ENCODE measurements at places on chromosomes 6 and 20. TPM values are rescaled to one million over a fixed set of nuclear protein-coding genes. Genes with fewer than 3 reads are reported as not detected.

GRCh38 chr6:10397756-10398445 lies 17.0 kb downstream of the TFAP2A start:
- no peak overlapping the region for H3K4me3 ChIP-seq
- no peaks in the 10 kb centered on the region for H3K4me1 ChIP-seq
- no peaks in the 10 kb centered on the region for H3K36me3 ChIP-seq
- no peak for DNase-seq

GRCh38 chr20:31945319-31945718 lies 6.5 kb downstream of the PDRG1 start:
- no peak overlapping the region for H3K27ac ChIP-seq
- H3K27me3 ChIP-seq: no peaks in the 10 kb centered on the region
- H3K4me3 ChIP-seq: no peak overlapping the region
- H3K4me1 ChIP-seq: peaks cover 4% of the 10 kb centered on the region
- H3K36me3 ChIP-seq: no peaks in the 10 kb centered on the region

DNA sequence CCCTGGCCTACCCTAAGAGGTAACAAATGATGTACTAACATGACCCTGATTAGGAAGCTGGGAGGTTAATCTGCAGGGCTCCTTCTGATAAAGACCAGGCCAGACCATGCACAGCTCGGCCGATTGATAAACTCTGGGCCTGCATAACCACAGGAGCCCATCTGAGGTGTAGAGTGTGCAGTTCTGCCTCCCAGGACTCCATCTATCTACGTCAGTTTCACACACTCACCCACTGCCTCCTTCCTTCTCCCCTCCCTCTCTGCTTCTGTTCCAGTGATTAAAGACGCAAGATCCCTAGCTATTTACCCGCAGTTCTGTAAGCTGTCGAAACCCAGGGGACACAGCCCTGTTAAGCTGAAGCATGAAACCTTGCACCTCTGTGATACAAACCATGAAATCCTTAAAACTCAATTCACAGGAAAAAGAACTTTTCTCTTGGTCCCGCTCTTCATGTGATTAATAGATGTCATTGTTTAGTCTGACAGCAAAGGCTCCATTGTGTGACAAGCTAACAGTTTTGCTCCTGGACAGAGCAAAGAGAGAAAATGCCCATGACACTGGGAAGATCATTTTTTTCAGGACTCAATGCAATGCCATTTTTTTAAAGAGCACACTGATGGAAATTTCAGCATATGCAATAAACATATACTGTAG lies 470.6 kb downstream of the MAFB start:
- no peak overlapping the region for H3K4me3 ChIP-seq
- H3K4me1 ChIP-seq: no peaks in the 10 kb centered on the region
- no peaks in the 10 kb centered on the region for H3K27me3 ChIP-seq
- DNase-seq: no peak
- no peak overlapping the region for H3K27ac ChIP-seq
- H3K36me3 ChIP-seq: no peaks in the 10 kb centered on the region

DNA sequence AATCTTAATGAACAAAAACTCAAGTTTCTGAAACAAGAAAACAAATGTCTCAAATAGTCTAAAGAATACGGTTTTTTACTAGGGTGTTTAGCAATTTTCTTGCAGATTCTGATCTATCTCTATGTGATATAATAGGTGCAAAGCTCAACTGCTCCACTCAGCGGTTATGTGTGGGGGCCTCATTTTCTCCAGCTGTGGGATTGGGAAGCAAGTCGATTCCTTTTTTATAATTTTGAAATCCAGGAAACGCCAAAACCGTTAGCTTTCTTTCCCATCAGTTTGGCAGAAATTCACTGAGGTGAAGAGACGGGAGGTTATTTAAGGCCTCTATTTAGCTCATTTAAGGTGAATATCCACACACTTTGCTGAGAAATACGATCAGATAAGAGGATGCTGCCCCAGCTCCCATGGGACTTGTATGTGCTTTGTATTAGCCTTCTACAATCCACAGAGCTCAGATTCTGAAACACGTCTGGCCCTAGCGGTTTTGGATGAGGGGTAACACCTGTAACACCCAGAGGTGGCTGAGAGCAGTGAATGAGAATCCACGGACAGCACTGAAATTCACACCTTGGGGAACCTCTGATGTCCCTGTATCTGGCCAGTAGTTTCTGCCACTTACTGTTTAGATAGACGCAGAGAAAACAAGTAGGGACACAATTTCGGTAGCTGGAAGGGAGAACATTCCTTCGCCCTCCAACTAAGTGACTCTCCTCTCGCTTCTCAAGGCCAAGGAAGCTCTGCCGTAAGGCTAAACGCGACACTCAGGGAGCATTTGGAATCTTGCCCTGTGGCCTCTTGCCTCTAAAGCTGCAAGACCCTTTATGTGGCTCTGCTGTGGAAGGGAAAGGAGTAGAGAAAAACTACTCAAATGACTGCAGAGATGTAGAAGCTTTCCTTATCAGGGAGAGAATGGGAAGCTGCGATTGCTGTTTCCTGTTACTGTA lies 6.5 kb upstream of the BCAS4 start:
- no peaks in the 10 kb centered on the region for H3K36me3 ChIP-seq
- peaks cover 2% of the 10 kb centered on the region for H3K27me3 ChIP-seq
- no peak overlapping the region for H3K4me3 ChIP-seq
- no peak for DNase-seq
- peaks cover 18% of the 10 kb centered on the region for H3K4me1 ChIP-seq
- H3K27ac ChIP-seq: no peak overlapping the region

The C6orf118 gene
- 4.8 TPM for polyA plus RNA-seq

The OLIG3 gene
- polyA plus RNA-seq: not detected

DNA sequence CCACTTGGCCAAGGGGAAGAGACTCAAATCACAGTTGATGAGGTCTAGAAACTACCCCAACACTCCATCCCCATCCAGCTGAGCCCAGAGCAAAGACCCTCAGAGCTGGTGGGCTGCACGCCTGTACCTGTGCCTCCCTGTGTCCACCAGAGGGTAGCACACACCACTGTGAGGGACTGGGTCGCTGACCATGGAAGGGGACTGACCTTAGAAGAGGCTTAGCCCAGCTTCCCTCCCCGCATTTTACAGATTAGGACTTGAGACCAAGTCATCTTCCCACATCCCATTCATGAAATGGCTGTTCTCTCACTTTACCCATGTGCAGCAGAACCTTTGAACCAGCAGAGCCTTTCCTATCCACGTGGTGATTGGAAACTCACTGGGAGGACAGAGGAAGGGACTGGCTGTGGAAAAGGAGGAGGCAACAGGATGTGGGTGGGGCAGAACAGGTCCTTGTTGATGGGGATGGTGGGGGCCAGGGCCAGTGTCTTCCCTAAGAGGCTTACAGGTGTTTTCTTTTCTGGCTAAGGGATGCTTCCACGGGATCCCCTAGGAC lies 44.3 kb downstream of the CPXM1 start:
- peaks cover 12% of the 10 kb centered on the region for H3K27me3 ChIP-seq
- no peak overlapping the region for H3K4me3 ChIP-seq
- peaks cover 17% of the 10 kb centered on the region for H3K4me1 ChIP-seq
- no peak overlapping the region for H3K27ac ChIP-seq
- H3K36me3 ChIP-seq: no peaks in the 10 kb centered on the region

The C2 gene
- polyA plus RNA-seq: 3.9 TPM

GRCh38 chr20:23647346-23647745 lies 9.6 kb upstream of the CST3 start:
- H3K27ac ChIP-seq: no peak overlapping the region
- H3K4me1 ChIP-seq: peaks cover 23% of the 10 kb centered on the region
- H3K27me3 ChIP-seq: no peaks in the 10 kb centered on the region
- DNase-seq: no peak
- no peaks in the 10 kb centered on the region for H3K36me3 ChIP-seq

GRCh38 chr6:105510746-105511145 lies 107.9 kb upstream of the PREP start:
- no peak for DNase-seq
- H3K36me3 ChIP-seq: no peaks in the 10 kb centered on the region
- H3K27ac ChIP-seq: no peak overlapping the region
- H3K4me1 ChIP-seq: no peaks in the 10 kb centered on the region

The PLA2G7 gene
- 1.2 TPM for polyA plus RNA-seq

- no peaks in the 10 kb centered on the region for H3K27me3 ChIP-seq
- DNase-seq: no peak
- no peak overlapping the region for H3K27ac ChIP-seq
- no peak overlapping the region for H3K4me3 ChIP-seq
Measured at GRCh38 chr20:8490076-8490830, 358.2 kb downstream of the PLCB1 start.

DNA sequence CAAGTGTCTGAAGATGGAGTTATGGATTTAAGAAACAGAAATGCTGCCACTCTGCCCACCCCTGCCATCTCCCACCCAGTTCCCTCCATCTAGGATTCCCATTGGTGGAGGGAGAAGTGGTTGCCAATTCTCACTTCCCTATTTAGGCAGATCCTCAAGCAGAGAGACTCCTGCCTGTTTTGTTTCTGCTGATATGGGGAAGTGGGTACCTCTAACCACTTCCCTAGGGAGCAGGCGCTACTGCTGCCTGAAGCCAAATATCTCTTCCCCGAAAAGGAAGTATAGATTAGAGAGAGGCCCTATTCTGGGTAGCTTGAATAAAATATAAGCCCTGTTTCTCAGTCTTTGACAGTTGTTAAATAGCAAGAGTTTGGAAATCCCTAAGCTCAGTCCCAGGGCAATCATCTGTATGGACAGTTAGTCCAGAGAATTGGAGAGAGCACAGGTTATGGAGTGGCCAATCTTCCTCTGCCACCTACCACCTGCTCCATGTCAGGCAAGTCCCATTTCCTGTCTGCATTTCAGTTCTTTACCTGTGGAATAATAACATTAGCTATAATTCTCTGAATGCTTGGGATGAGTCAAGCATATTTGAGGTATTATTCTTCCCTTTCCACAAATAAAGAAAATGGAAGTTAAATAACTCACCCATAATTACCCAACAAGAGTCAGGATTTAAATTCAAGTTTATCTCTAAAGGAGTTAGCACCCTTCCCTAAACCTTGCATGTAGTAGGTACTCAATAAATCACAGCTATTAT lies 2.6 kb upstream of the ADGB start:
- peaks cover 3% of the 10 kb centered on the region for H3K4me1 ChIP-seq
- H3K27ac ChIP-seq: no peak overlapping the region
- no peaks in the 10 kb centered on the region for H3K36me3 ChIP-seq
- no peaks in the 10 kb centered on the region for H3K27me3 ChIP-seq
- DNase-seq: peak; percentile 8

Measured in left lung (tissue), 14 donors.